ENCODE measurements at places on chromosomes 11 and 22.

- no peak for DNase-seq
These were observed 110.4 kb upstream of the OR4B1 start for GRCh38 chr11:48106166-48106565.

DNA sequence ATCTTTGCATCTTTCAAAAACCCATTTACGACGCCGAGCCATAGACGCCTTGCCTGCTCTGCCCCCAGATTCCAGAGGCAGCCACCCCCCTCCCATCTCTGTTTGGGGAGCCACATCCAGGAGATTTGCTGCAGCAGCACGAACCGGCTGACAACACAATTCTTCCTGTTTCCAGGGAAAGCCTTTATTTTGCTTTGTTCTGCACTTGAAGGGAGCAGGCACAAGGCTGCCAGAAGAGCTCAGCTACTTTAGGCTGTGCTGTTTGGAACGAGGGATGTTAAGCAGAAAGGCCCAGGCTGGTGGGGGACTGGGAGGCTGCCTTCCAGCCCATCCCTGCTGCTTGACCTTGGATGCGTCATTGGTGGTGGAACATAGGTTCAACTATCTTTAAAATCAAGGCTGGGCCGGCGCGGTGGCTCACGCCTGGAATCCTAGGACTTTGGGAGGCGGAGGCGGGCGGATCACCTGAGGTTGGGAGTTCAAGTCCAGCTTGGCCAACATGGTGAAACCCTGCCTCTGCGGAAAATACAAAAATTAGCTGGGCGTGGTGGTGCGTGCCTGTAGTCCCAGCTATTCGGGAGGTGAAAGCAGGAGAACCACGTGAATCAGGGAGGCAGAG is 243.9 kb downstream of the MIAT start:
- no peak for DNase-seq

GRCh38 chr11:85809863-85810262 is 1.1 kb downstream of the SYTL2 start:
- DNase-seq, result no peak

DNA sequence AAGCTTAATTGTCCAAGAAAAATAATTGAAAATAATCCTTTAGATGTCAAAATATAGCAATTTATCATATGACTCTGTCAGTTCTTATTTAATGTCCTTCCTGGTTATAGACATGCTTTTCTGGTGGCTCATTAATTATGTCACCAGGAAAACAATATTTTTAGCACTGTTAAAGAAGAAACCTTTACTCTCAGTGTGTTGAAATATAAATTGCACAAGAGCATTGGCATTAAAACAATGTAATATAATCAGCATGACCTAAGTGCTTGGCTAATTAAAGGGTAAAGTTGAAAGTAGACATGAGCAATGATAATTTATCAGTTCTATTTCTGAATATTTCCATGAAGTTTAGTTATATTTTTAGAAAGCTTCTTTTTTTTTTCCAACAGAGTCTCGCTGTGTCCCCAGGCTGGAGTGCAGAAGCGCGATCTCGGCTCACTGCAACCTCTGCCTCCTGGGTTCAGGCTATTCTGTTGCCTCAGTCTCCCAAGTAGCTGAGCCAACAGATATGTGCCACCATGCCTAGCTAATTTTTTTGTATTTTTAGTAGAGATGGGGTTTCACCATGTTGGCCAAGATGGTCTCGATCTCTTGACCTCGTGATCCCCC is 232.3 kb downstream of the JRKL start:
- no peak for DNase-seq

- no peak for DNase-seq
These were observed 39.6 kb downstream of the NEU3 start for GRCh38 chr11:75028321-75028720.

DNA sequence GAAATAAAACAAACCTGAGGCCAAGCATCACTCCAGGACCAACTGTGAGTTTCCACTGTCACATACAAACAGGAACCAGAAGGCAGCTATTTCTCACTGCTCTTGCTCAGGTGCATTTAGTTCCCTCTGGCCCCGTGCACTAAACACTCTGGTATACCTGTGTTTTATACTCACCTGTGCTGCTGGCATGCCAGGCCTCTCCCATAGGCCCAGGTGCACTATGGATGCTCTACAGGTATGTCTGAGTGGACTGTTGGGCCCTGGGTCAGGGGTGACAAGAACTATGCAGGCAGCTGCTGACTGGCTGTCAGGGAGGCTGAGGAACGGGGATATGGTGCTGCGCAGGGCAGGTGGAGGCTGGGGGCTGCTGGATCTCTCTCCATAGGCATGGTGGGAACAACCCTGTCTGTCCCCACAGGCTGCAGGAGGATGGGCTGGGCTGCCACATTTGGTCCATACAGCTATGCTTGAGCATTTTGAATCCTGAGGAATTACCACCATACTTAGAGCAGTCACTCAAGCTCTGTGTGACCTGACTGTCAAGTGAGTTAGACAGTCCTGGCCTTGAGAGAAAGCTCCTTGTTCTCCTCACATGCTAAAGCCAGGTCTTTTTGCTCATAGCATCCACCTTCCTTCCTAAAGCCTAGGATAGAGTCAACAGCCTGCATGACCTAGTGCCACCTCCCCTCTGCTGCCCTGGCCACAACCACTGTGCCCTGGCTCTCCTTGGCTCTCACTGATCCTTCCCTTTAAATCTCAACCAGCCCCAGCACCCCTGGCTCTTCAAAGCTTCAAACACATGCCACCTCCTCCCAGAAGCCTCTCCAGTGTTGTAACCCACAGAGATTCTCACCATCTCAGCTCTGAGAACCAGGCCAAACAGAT is 72.9 kb downstream of the C11orf58 start:
- DNase-seq, result no peak

DNA sequence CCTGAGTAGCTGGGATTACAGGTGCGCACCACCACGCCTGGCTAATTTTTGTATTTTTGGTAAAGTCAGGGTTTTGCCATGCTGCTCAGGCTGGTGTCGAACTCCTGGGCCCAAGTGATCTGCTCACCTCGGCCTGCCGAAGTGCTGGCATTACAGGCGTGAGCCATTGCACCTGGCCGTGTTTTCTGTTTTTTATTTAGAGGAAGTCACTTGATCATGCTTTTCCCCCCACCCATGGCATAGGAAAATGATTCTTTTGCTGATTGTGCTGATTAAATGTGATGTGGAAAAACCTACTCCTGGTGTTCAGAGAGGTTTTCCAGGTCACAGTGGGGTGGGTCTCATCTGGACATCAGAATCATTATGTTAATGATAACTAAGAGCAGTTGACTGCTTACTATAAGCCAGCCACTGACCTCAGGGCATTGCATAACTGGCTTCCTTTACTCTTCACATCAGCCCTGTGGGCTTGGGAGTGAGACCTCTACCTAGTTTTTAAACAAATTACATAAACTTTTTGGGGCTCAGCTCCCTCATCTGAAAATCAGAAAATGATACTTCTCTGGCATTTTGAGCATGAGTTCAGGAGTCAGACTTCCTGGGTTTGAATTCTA is 71.0 kb downstream of the PTPRJ start:
- no peak for DNase-seq

DNA sequence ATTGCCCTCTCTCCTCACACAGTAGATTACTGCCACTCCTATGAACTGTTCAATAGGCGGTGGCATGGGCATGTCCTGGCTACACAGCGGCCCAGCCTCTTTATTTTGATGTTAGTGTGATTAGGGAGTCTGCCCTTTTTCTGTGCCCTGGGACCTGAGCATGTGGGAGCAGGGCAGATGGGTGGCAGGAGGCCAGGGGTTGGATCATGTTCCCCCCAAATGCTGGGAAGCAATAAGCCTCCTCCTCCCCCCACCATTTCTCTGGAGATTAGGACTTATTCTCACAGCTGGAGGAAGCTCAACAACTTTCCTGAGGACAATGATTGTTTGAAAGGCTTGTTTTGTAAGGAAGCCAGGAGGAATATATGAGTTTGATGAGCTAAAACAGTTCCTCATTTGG is 848 bp downstream of the HEPN1 start:
- no peak for DNase-seq

DNA sequence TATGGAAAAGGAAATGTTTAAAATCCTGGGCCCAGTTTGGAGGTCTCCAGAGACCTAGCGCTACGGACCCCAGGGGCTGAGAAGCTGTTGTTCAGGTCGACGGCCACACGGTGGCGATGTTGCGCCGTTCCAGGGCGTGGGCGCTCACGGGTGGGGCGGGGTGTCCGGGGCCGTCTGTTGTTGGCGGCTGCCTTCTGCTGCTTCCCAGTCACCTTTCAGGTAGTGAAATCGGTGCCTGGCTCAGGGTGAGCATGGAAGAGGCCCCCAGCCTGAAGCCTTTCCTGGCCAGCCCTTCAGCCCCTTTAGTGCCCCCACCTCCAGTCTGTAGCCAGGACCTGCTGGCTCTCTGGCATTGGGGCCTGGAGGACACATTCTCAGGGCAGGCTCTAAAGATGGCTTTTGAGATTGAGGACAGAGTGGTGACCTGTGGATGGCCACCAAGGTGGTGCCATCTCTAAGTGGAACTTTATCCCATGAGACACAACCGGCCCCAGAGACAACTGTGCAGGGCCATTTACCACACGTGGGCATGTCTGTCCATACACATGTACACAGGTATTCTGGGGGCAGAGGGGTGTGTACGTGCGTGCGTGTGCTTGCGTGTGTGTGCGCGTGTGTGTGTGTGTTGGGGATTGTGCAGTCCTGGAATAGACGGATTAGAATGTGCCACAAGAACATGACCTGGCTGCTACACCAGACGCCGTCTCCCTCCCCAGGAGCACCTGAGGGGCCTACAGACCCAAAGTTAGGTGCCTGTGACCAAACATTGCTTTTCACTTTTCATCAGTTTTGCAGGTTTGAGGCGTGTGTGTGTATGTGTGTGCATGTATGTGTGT is 53.8 kb downstream of the ST14 start:
- peak; percentile 54 for DNase-seq

DNA sequence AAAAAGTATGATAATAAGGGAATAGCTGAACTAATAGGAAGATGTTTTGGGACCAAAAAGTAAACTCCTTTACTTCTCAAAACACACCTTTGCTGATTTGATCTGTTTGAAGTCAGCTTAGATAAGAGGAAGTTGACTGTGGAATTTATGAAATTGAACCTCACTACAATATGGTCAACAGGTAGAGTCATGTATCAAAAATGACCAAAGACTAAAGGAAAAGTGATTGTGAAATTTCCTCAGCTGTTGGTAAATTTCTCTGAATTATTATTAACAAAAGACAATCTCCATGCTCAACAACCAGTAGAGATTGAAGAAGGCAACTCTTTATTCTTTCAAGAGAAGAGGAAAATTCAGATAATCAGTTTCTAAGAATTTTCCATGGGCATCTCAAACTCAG is 826.5 kb downstream of the KCNA4 start:
- DNase-seq, result no peak

- no peak for DNase-seq
These were observed 41.7 kb upstream of the AQP11 start for GRCh38 chr11:77547863-77548551.

GRCh38 chr22:27654546-27655445 is 146.8 kb downstream of the MN1 start:
- no peak for DNase-seq

DNA sequence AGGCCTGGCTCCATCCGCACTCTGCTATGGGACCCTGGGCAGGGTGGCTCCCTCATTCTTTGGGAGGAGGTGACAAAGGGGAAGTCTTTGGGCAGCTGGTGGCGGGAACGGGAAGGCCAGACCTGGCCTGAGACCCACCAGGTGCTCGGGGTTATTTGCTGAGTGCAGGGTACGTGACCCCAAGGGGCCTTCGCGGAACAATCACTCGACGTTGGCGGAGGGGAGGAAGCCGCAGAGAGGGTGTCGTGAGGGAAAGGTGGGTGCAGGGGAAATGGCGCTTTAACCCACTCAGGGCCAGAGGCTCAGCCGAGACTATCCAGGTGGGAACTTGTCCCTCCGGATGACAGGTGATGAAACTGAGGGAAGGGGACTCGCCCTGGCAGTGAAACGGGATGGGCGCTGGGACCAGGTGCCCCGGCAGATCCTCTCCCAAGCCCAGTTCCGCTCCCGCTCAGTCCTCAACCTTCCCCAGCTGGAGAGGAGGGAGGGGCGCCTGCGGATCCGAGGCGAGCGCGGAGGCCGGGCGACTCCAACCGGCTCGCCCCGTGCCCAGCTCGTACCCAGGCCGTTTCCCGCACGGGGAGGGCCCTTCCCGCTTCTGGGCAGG is 911 bp downstream of the A4GALT start:
- DNase-seq, result no peak

GRCh38 chr11:125313271-125314219 is 149.0 kb downstream of the PKNOX2 start:
- DNase-seq, result no peak

DNA sequence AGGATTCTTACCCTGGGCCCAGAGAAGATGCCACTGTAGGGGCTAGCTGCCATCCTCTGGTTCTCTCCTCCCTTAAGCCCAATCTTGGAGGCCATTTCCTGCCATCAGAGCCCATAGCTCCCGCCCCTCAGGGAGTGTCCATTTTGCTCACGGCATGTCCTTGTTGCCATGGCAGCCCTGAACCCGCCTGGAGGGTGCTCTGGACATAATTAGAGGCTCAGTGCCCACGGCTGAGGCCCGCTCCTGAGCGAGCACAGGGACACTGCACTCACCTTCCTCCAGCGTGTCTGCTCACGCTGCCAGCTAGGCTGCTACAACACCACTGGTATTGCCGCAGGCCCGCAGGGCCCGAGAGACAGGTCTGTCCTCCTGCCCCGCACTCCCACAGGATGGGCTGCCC is 11.1 kb upstream of the SUSD2 start:
- no peak for DNase-seq

GRCh38 chr11:11036848-11037732 is 179.2 kb upstream of the ZBED5 start:
- DNase-seq, result no peak

DNA sequence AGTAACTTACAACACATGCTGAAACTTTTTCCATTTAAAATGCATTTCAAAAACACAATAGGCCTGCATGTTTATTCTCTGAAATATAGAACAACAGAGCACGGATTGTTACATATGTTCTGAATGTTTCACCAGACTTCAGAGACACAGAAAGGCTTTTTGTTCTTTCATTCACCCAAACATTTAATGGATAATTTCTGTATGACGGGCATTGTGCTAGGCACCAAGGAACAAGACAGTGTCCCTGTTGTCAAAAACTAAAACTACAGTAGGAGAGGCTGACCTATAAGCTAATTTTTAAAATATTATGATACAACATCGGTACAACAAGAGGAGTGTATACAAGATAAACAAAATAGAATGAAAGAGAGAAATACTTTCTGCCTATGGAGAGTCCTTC is 81.9 kb upstream of the TEAD1 start:
- no peak for DNase-seq

GRCh38 chr22:23180893-23181720 is 798 bp downstream of the BCR start:
- DNase-seq, result peak; percentile 27

Data from stimulated activated naive CD4-positive, alpha-beta T cell treated with Interleukin-2 at 50 U/mL for 16 hours (primary cell).